ENCODE measurements at places on chromosomes 2 and 18. TPM values are rescaled to one million over a fixed set of nuclear protein-coding genes. Genes with fewer than 3 reads are reported as not detected.

The INHBB gene
- under 0.01 TPM for total RNA-seq

The CASP8 gene
- 5.7 TPM for total RNA-seq

The SCYGR4 gene
- total RNA-seq, result not detected

The FBXO15 gene
- 0.98 TPM for total RNA-seq

The RAPGEF4 gene
- total RNA-seq, result 0.38 TPM

The CAPN10 gene
- total RNA-seq, result 29.0 TPM

The RSAD2 gene
- total RNA-seq, result not detected

The ARHGAP25 gene
- total RNA-seq, result not detected

The KCNG2 gene
- not detected for total RNA-seq

The CD226 gene
- total RNA-seq, result not detected

The ZNF397 gene
- 4.1 TPM for total RNA-seq

The CXCR1 gene
- total RNA-seq, result not detected

The SERPINB3 gene
- total RNA-seq, result not detected

The WDR54 gene
- 49.0 TPM for total RNA-seq

The C2orf81 gene
- total RNA-seq, result 2.4 TPM

The SELENOI gene
- 13.0 TPM for total RNA-seq

The MOGAT1 gene
- not detected for total RNA-seq

The RAB27B gene
- total RNA-seq, result 3.0 TPM

The DLX2 gene
- total RNA-seq, result 0.16 TPM

The TMEM247 gene
- not detected for total RNA-seq

The ZSWIM2 gene
- total RNA-seq, result not detected

The DUSP2 gene
- 2.1 TPM for total RNA-seq

The COL3A1 gene
- total RNA-seq, result 540 TPM

The KIAA2012 gene
- total RNA-seq, result not detected

The TRIM54 gene
- not detected for total RNA-seq

The ATOH8 gene
- total RNA-seq, result 2.4 TPM

The MYCN gene
- total RNA-seq, result 1.1 TPM

The MAL gene
- total RNA-seq, result 0.98 TPM

The DPY30 gene
- total RNA-seq, result 55.0 TPM

The VAMP8 gene
- 26.7 TPM for total RNA-seq

The CHRNG gene
- total RNA-seq, result not detected

The IWS1 gene
- total RNA-seq, result 28.8 TPM

The NT5DC4 gene
- not detected for total RNA-seq

The DNAH6 gene
- under 0.01 TPM for total RNA-seq

The ANKRD36 gene
- total RNA-seq, result 11.1 TPM

The GPR55 gene
- total RNA-seq, result not detected

The CHRND gene
- total RNA-seq, result not detected

The WIPF1 gene
- 6.7 TPM for total RNA-seq

The RPRM gene
- total RNA-seq, result not detected

The CHST9 gene
- total RNA-seq, result 2.0 TPM

The NDC80 gene
- total RNA-seq, result 1.0 TPM

The SPDYA gene
- not detected for total RNA-seq

The GYPC gene
- total RNA-seq, result 164 TPM

The VSNL1 gene
- total RNA-seq, result 0.33 TPM

The NGEF gene
- total RNA-seq, result 0.98 TPM

The SLC39A10 gene
- 39.0 TPM for total RNA-seq

The ACMSD gene
- not detected for total RNA-seq

The GREB1 gene
- total RNA-seq, result 0.51 TPM

The SUMO1 gene
- 58.5 TPM for total RNA-seq

The WDR33 gene
- total RNA-seq, result 14.5 TPM

The CFC1 gene
- total RNA-seq, result not detected

The MEP1B gene
- total RNA-seq, result not detected

The CXXC1 gene
- 30.8 TPM for total RNA-seq

Data from mesangial cell (primary cell).